ENCODE measurements at places on chromosomes 7 and 10.
A peak's percentile ranks its signal among the peaks of the same experiment; 100 is the strongest.

GRCh38 chr7:2138146-2138765 lies 94.5 kb downstream of the MAD1L1 start:
- DNase-seq: peak; percentile 69

DNA sequence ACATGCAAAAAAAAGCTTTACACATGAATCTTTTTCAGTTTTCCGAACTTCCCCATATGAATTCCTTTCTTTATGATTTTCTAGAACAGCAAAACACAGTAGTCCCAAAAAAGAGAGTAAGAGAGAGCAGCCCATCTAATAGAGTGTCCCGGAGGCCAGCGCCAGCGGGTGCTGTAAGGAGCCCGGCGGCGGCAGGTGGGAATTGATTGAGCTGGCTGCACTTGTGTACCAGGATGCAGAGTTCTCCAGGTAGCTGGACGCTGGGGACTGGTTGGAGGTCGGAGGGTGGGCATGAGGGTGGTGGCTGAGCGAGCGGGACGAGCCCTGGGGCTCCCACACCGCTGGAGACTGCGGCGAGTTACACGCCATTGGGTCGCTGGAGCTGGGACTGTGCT lies 4.0 kb downstream of the DLX5 start:
- no peak for DNase-seq

DNA sequence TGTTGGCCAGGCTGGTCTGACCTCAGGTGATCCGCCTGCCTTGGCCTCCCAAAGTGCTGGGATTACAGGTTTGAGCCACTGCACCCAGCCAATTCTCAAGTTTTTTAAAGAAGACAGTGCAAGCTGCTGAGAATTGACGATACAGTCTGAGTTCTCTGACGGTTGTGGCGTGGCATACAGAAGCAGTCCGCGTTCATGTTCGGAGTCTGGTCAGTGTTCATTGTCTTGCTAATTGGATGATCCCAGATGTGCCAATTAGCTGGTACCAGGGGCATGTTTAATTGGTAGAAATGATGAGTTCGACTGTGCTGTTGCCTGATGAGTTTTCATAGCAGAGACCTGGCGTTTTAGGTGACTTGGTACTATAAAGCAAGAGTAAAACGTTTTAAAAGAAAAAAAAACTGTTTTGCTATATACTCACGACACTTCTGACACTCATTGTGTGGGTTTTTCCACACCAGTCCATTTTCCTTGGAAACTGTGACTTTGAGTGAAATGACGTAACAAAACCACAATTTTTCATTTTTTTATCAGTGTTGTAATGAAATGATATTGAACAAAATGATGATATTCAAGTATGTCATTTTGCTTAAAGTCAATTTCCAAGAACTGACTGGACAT lies 32.3 kb downstream of the CAMK1D start:
- DNase-seq: no peak

- DNase-seq: no peak
Measured at GRCh38 chr10:132543916-132544743, 6.5 kb downstream of the INPP5A start.

DNA sequence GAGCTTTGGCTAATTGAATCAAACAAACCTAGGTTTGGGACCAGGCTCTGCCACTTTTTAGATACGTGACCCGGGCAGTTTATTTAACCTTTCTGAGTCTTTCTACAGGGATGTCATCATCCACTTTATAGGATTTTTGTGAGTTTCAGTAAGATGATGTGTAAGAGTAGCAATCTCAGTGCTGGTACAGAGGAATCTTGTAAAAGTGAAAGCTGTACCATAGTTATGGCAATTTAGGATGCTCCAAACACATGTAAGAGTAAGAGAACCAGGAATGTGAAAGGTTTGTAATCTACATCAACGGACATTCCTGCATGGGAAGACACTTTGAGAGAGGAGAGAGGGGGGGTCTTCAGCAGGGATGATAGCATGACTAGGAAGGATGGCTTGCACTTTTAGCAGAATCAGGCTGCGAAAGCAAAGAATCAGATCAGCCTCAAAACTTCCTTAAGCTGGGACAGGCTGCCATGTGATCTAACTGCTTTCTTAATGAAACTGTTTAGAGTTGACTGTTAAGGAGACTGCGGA lies 968 bp downstream of the NOLC1 start:
- no peak for DNase-seq

DNA sequence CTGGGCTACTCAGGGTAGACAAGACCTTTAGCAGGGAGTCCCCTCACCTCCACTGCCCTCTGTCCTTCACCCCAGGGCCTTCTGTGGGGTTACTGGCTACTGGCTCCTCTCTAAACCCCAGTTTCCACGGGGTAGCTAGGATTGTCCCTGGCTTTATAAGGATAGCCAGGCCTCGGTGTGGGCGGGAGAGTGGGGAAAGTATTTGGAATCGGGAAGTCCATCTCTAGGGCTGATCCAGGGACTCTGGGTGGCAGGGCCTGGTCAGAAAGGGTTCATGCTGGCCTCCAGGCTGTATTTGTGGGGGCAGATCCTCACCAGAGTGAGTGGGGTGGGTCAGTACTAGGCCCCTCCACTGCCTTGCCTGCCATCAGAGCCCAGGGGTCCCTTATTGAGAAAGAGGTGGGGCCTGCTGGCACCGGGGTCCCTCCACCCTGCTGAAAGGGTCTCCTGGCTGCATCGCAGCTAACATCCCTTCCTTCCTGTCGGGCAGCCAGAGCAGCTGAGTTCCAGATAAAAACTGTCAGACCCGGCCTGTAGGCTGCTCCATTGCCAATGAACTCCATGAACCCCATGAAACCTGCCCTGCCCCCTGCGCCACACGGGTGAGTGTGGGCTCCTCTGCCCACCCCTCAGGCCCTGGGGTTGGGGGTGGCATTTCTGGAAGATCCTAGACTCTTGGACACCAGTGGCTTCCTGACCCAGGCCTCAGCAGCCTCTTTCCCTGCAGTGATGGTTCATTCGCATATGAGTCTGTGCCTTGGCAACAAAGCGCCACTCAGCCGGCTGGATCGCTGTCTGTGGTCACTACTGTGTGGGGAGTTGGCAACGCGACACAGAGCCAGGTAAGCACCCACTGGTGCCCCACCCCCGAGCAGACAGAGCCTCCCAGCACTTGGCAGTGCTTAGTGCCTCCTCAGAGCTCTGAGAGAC lies 7.3 kb downstream of the ZMIZ2 start:
- DNase-seq: peak; percentile 57

DNA sequence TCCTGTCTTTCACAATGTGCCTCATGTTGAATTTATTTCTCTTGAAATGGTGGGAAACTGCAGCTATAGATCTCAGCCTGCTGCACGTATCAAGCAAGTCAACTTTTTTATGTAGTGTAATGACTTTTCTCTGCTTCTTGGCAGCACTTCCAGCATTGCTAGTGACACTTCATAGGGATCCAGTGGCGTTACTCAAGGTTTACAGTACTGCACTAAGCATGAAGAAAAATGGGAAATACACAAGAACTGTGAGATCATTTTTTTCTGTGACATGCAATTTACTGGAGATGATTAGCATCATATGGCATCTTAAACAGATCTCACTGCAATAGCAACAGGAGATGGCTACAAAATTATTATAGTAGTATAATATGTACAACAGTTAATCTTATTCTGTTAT lies 90.9 kb downstream of the POLR1F start:
- DNase-seq: no peak

GRCh38 chr7:101567230-101567629 lies 61.9 kb downstream of the MYL10 start:
- DNase-seq: no peak

DNA sequence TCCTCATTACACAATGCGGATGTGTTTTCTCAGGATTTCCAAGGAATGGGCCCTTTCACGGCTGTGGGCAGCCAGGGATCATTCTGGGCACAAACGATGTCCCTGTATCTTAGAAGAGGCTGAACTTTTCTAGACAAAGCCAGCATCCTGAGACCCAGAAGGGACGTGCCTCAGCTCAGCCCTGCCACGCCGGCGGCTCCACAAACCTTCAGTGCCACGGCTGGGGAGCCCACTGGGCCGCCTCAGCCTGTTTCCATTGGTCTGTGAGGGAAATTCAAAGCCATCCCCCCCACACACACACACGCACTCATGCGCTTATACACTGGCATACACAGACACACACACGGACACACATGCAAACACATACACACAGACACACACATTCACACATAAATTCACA lies 344.9 kb upstream of the MKI67 start:
- no peak for DNase-seq

- DNase-seq: no peak
Measured at GRCh38 chr7:18685971-18686370, 190.4 kb downstream of the HDAC9 start.

DNA sequence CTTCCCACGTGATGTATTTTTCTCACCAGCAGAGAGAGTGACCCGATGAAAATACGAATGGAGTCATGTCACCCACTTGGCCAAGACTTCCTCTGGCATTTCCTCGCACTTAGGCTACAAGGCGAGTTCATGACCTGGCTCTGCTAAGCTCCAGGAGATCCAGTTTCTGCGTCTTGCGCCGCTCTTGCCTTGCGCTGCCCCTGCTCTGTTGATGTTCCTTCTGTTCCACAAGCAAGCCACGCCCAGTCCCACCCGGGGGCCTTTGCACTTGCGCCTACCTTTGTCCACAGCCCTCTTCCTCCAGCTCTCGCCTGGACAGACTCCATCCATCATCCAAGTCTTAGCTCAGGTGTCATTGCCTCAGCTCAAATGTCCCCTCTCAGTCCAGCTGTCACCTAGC lies 116.3 kb upstream of the SHH start:
- DNase-seq: no peak

Measured in naive thymus-derived CD8-positive, alpha-beta T cell (primary cell).